ENCODE measurements at places on chromosomes 2 and 18.
A peak's percentile ranks its signal among the peaks of the same experiment; 100 is the strongest.

DNA sequence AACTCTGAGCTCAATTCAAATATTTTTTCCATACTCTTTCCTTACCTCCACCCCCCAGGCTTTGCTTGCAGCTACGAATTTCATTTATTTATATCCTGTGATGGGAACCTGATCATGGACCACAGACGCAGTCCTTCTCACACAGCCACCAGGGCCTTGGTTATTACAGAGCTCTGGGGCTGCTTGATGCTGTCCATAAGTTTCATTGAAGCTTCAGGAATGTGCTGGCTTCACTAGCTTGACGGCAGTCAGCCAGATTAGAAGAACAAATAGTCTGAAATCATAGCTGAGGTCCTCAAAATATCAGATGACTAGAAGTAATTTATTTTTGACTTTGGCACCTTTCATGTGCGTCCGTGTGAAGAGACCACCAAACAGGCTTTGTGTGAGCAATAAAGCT lies 104.9 kb downstream of the VWA3B start:
- DNase-seq: no peak

- DNase-seq: no peak
These were observed 2.0 kb downstream of the ASB18 start for GRCh38 chr2:236262238-236262637.

DNA sequence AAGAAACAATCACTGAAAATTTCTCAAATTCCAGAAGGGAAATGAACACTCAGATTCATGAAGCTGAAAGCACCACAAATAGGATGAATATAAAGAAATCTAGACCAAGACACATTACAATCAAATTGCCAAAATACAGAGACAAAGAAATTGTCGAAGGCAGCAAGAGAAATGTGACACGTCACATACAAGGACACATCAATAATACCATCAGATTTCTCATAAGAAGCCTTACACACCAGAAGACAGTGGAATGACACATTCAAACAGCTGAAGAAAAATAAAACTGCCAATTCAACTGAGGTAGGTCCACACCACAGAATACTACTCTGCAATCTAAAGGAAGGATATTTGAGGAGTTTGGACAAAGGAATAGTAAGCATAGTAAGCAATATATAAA lies 27.4 kb downstream of the SRD5A2 start:
- no peak for DNase-seq

GRCh38 chr2:124836416-124836815 lies 811.3 kb downstream of the CNTNAP5 start:
- DNase-seq: no peak

DNA sequence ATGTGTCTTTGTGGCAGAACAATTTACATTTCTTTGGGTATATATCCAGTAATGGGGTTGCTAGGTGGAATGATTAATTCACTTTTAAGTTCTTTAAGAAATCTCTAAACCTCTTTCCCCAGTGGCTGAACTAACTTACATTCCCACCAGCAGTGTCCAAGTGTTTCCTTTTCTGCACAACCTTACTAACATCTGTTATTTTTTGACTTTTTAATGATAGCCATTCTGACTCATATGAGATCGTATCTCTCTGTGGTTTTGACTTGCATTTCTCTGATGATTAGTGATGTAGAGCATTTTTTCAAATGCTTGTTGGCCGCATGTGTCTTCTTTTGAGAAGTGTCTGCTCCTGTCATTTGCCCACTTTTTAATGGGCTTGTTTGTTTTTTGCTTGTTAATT lies 43.1 kb upstream of the PTH2R start:
- no peak for DNase-seq

GRCh38 chr2:10777111-10777841 lies 35.3 kb downstream of the PDIA6 start:
- DNase-seq: no peak

DNA sequence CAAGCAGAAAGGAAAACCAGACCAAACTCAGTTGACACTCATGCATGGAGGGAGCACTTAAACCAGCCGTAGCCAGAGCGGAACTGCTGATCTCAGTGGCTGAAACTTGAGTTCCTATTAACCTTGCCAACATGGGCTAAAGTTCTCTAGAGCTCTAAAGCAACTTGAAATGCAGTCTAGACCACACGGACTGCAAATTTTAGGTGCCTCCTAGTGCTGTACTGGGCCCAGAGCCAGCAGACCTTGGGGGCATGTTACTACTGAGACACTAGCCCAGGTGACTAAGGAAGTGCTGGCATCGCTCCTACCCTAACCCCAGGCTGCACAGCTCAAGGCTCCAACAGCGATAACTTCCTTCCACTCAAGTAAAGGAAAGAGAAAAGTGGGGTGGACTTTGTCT lies 236.5 kb downstream of the AKAIN1 start:
- no peak for DNase-seq

DNA sequence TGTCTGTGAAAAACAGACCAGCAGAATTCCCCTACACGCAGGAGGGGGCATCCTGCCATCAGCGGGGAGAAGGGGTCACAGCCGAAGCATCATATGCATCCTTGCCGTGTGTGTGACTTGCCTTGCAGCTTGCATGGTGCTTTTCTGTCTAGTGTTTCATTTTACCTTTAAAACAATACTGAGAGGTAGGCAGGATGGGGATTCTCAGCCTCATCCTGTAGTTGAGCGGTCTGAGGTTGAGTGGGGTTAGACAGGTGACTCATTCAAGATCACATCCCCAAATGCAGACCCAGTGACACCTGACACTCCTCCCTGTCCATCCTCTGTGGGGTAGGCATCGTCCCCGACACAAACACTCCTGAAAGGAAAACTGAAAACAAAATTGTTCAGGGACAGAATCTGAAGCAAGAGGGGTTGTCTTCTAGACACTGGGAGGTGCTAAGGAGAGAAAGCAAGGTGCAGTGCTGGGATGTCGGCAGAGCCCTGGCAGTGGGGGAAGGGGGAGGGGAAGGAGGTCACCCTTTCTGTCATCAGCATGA lies 7.9 kb downstream of the ARL4C start:
- no peak for DNase-seq

- no peak for DNase-seq
These were observed 467.7 kb upstream of the ID2 start for GRCh38 chr2:8214036-8214615.

DNA sequence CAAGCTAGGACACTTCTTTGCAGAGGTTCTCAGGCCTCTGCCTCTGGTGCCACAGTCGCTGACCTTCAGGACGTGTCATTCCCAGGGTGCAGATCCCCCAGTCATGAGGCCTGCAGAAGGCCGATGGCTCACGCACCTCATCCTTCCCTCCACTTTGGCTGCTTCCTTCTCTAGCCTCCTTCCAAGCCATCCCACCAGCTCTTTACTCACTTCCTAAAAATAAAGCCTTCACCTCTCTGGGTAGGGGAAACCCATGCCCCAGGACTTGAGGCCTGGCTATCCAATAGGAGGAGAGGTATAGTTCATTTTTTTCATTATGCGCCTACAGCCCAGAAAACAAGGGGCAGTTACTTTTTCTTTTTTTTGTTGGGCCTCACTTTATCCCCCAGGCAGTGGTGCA lies 91.4 kb downstream of the B3GNT2 start:
- DNase-seq: no peak

- no peak for DNase-seq
These were observed 10.6 kb upstream of the SNTG2 start for GRCh38 chr2:939936-940601.

- no peak for DNase-seq
These were observed 2.7 kb downstream of the PDCD1 start for GRCh38 chr2:241855888-241856422.

DNA sequence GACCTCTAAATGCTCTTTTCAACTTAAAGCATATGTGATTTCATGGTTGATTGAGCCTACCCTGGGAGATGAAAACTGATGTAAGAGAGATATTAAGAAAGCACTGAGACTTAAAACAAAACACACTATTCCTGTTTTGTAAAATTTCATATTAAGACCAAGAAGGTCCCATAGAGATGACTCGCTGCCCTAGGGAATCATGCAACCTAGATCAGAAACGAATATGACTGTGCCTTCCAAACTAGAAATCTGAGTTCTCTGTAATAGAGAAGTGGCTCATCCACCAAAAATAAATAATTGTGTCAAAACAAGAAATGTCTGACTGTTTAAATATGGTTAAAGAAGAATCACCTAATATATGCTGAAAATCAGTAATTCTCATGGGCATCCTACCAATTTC lies 776.8 kb upstream of the SOX11 start:
- no peak for DNase-seq

DNA sequence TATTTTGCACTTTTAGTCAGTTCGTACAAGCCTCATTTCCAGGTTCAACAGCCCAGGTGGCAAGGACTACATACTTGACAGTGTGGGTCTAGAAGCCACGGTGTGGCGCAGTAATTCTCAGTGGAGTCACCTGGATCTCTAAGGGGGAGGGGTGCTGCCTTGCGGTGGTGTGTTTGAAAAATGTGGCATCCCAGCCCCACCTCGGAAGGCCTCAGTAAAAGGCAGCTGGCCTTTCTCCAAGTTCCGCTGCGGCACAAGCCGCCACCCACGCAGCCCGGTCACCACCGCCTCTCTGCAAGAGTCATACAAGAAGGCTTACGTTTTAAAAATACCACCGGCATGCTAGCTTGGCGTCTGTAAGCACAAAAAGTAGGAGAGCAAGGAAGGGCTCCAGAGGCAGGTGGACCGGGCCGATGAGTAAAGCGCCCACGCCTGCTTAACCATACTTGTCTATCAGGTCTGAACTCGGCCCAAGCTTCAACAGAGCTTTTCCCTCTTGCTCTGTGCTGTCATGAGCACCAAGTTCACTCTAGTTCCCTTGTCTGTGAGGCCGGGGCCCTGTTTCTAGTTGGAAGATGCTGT lies 49.5 kb downstream of the SPRED2 start:
- DNase-seq: peak; percentile 93

All from posterior cingulate gyrus (tissue), 11 donors.